ENCODE measurements at places on chromosomes 11 and 22.

- DNase-seq: no peak
These were observed 36.0 kb upstream of the OLFML1 start for GRCh38 chr11:7449211-7449840.

DNA sequence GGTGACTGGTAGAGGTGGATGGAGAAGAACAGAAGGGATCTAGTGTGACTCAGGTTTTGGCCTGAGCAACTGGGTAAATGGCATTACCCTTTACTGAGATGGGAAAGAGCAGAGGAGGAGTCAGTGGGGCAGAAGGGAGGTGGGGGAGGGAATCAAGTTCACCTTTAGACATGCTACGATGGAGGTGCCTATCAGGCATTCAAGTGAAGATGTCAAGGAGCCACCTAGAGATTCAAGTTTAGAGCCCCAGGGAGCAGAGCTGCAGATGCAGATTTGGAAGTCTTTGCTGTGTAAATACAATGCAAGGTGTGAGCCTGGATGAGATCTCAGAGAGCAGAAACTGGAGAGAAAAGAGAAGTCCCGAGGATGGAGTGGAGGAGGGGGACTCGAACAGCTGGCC lies 979 bp upstream of the MOGAT2 start:
- no peak for DNase-seq

DNA sequence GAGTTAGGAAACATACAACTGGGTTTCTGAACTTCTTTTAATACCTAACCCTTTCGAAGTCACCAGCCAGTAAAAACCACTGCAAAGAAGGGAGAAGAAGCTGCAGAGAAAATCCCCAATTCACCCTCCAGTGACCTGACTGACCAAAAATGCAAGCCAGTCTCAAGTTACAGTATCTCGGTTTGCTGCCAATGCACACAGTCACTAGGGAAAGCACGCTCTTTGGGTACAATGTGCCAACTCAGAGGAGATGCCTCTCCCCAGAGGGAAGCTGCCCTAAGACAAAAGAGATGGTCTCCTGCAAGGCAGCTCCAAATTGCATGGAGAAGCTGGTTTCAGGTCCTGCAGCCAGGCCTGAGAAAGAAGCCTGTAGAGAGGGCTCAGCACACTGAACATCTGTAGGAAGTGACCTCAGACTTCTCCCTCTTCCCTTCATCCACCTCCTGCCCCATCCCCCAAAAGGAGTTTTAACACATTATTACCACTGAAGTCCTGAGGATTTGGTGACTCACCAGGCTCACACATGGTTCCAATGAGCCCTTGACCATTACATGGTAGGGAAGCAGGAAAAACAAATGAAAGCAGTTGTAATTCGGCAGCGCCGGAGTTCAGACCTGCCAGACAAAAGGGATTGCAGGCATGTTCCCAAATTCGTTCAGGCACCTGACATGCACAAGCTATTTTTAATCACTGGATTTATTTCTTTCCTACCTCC lies 90.1 kb downstream of the ETS1 start:
- DNase-seq: peak; percentile 97

DNA sequence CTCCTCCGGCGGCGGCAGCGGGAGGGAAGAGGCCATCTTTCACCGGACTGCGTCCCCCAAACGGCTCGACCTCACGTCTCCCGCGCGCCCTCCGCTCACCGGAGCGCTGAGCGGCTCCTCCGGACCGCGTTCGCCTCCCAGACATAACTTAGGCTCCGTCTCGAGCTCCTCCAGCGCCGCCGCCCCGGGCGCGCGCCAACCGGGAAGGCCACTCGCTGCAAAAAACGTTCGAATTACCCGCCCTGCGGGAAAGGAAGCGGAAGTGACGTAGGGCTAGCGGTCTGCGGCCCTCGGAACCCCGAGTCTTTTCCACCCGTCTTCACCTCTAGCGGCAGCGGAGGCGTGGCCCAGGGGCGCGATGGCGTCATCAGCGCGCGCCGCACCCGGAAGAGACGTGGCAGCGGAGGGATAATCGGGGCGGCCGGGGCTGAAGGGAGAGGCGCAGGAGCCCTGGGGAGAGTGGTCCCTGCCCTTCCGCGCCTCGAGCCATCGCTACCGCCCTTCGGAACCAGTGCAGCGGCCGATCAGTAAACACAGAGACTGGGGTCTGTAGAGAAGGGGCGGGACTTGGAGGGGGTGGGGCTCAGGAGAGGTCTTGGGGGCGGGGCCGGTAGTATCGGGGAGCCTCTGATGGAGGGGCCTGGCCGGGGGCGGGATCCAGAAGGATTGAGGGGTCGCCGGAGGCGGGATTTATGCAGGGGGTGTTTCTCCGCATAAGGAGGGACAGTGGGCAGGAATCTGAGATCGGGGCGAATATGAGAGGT lies at the start of the genes CDCA5 and ZFPL1:
Gene CDCA5, minus strand, starts transcription at position 207 of the 764 bp plus-strand sequence. Its CDS starts 62 bp downstream, at position 145.
Gene ZFPL1, plus strand, starts transcription at position 389 of the 764 bp plus-strand sequence. CDS start 477 bp downstream, outside the sequence.
- DNase-seq: peak; percentile 78

DNA sequence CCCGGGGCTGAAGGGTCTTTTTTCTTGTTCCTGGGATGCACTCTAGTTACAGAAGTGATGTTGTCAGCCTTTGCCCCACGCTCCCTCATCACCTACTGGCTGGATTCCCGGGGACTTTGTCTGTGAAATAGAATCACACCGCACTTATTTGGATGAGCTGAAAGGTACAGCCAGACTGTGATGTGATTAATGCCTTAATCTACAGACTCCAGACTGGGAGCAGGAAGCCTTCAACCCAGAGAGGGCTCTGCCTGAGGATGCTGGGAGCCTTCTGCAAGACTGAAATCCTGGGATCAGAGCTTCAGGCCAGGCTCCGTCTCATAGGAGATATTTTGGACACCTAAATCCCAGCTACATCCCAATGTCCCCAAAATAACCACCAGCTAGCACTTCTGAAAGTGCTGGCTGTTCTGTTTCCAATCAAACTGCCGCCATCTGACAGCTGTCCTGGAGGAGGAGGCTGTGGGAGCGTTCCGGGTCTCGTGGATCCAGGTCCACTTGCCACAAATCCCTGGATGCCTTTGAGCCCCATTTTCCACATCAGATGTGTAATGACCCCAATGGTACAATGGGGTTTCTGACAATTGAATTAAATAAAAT lies 688.5 kb downstream of the TBC1D22A start:
- no peak for DNase-seq

GRCh38 chr22:42743501-42743991 lies 22.9 kb upstream of the A4GALT start:
- no peak for DNase-seq

DNA sequence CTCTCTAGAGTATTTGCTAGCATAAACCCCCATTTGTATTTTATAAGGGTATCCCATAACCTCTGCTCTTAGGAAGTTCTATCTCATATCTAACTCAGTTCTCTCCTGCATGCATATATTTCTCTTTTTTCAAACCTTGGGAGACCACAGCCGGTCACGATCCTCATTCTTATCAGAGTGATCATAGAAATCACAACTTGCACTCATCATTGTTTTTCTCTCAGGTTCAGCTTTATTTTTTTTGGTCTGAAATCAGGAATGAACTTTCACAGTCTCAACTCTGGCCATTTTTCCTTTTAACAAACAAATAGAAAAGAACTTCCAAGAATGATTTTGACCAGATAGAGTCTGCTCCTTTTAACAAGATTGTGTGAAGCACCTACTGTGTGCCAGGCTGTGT lies 98.6 kb upstream of the BLID start:
- no peak for DNase-seq

DNA sequence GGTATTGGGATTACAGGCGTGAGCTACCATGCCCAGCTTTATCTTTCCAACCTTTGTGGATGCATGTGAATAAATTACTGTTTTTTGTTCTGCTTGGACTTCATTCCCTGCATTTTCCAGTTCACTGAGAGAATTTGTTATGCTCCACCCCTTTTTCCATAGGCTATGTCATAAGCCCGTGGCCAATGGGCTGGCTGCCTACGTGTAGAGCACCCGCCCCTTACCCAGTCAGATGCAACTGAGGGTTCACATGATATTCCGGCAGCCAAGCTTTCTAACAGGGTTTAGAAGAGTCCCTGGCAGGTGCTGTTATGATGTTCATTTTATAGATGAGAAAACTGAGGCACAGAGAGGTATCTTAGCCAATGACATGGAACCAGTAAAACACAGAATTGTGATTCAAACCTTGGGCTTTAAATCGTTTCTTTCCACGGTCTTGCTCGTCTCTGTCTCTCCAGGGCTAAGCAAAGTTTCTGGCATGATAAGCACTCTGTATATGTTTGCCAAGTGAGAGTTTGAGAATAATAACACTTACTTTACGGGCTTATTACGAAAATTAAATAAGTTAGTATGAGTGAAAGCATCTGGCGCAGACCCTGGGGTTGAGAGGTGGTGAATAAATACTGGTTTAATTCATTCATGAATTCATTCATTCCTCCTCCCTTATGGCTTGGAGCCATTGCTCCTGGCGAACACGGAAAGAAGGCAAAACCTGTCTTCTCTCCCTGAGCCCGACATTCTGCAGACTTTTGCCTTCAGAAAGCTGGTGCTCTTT lies 42.4 kb upstream of the RASD2 start:
- DNase-seq: no peak
